ENCODE measurements at places on chromosomes 1 and 21. TPM values are rescaled to one million over a fixed set of nuclear protein-coding genes. Genes with fewer than 3 reads are reported as not detected.

KLF17 gene
- polyA plus RNA-seq, result 0.13 TPM

TSSK3 gene
- 0.41 TPM for polyA plus RNA-seq

SMIM1 gene
- 6.5 TPM for polyA plus RNA-seq

RO60 gene
- 8.0 TPM for polyA plus RNA-seq

TGFB2 gene
- 2.2 TPM for polyA plus RNA-seq

SLC30A2 gene
- not detected for polyA plus RNA-seq

LRRN2 gene
- not detected for polyA plus RNA-seq

SLC45A3 gene
- 3.0 TPM for polyA plus RNA-seq

KRTAP10-6 gene
- not detected for polyA plus RNA-seq

ZNF683 gene
- not detected for polyA plus RNA-seq

TYW3 gene
- 16.6 TPM for polyA plus RNA-seq

FOXD3 gene
- not detected for polyA plus RNA-seq

TRIM46 gene
- 0.50 TPM for polyA plus RNA-seq

SPRR2A gene
- polyA plus RNA-seq, result 6.0 TPM

NTNG1 gene
- polyA plus RNA-seq, result not detected

RGS7 gene
- not detected for polyA plus RNA-seq

DNM3 gene
- 2.6 TPM for polyA plus RNA-seq

P3R3URF gene
- not detected for polyA plus RNA-seq

TPTE gene
- 0.08 TPM for polyA plus RNA-seq

TRIM67 gene
- not detected for polyA plus RNA-seq

OR2T2 gene
- not detected for polyA plus RNA-seq

MYOM3 gene
- 0.59 TPM for polyA plus RNA-seq

GALE gene
- polyA plus RNA-seq, result 9.9 TPM

E2F2 gene
- polyA plus RNA-seq, result 0.50 TPM

INPP5B gene
- polyA plus RNA-seq, result 6.4 TPM

INTS7 gene
- 3.8 TPM for polyA plus RNA-seq

HPCA gene
- 0.90 TPM for polyA plus RNA-seq

TINAGL1 gene
- polyA plus RNA-seq, result 325 TPM

GPR37L1 gene
- not detected for polyA plus RNA-seq

VSIG8 gene
- not detected for polyA plus RNA-seq

REN gene
- polyA plus RNA-seq, result not detected

STIL gene
- polyA plus RNA-seq, result 0.50 TPM

S100A5 gene
- not detected for polyA plus RNA-seq

SLC16A4 gene
- polyA plus RNA-seq, result 19.1 TPM

TMEM61 gene
- polyA plus RNA-seq, result 0.38 TPM

NR1I3 gene
- polyA plus RNA-seq, result not detected

NIBAN1 gene
- polyA plus RNA-seq, result 54.9 TPM

COL24A1 gene
- 0.31 TPM for polyA plus RNA-seq

AGMAT gene
- 0.13 TPM for polyA plus RNA-seq

PGLYRP4 gene
- polyA plus RNA-seq, result not detected

FCMR gene
- polyA plus RNA-seq, result 0.28 TPM

FALEC gene
- not detected for polyA plus RNA-seq

UFC1 gene
- polyA plus RNA-seq, result 143 TPM

PCAT6 gene
- 2.8 TPM for polyA plus RNA-seq

GLIS1 gene
- 0.50 TPM for polyA plus RNA-seq

LCE1E gene
- polyA plus RNA-seq, result not detected

CFHR5 gene
- not detected for polyA plus RNA-seq

KIF14 gene
- 0.13 TPM for polyA plus RNA-seq

KCNT2 gene
- polyA plus RNA-seq, result 3.0 TPM

RPS27 gene
- polyA plus RNA-seq, result 25,693 TPM

SLC2A5 gene
- 10.5 TPM for polyA plus RNA-seq

CIART gene
- polyA plus RNA-seq, result 5.3 TPM

SEMA6C gene
- 28.8 TPM for polyA plus RNA-seq

TMEM125 gene
- 6.1 TPM for polyA plus RNA-seq

Measured in aorta (tissue), 5 donors.